ENCODE measurements at places on chromosomes 1 and 21.
A peak's percentile ranks its signal among the peaks of the same experiment; 100 is the strongest.

DNA sequence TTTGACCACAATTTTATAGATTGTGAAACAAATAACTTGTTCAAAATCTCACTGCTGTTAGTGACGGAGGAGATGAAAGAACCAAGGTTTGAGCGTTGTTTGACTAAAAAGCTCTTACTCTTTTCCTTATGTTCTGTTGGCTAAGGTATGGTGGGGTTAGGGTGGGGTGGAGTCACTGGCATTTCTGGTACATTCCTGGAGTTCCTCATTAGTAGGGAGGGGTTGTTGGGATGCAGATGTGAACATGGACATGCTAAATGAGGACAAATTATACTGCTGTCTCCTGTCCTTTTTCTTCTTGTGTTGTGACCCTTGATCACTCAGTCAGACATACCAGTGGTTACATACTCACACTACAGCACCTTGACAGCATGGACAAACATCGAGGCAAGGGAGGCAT, 26.2 kb upstream of the CD1D start:
- DNase-seq: no peak

DNA sequence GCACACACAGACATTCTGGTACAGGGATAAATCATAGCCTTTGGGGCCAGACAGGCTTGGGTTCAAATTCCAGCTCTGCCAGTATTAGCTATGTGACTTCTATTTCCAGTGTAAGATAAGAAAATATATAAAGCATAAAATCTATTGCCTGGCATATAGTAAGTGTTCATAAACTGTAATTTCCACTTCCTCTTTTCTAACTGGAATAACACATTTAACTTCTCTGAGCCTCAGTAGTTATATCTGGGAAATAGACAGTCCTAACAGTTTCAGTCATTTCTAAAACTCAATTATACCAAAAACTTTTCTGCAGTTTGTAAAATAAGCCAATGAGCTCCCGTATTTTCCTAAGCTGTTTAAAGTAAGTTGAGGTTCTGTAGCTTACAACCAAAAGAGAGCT, 351.4 kb downstream of the ZNF326 start:
- no peak for DNase-seq

- peak; percentile 26 for DNase-seq
These were observed 5.3 kb downstream of the HES2 start for GRCh38 chr1:6414443-6414844.

GRCh38 chr1:155499953-155500639, 62.5 kb downstream of the ASH1L start:
- no peak for DNase-seq

DNA sequence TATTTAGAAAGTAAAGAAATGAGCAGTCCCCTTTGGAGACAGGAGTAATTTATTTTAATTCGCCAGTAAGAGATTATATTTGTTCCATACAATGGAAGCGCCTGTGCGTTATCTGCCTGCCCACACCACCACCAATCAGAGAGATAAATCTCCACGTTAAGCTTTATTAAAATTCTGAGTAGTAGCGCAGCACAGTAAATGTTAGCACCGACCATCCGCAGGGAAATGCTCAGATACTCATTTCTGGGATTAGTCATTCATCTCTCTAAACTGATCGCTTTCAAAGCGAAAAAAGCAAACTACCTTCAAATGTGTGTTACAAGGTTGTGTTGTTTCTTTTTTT, 1.2 kb downstream of the ETS2 start:
- DNase-seq: no peak

GRCh38 chr1:89041721-89042120, 19.1 kb upstream of the GBP3 start:
- no peak for DNase-seq

DNA sequence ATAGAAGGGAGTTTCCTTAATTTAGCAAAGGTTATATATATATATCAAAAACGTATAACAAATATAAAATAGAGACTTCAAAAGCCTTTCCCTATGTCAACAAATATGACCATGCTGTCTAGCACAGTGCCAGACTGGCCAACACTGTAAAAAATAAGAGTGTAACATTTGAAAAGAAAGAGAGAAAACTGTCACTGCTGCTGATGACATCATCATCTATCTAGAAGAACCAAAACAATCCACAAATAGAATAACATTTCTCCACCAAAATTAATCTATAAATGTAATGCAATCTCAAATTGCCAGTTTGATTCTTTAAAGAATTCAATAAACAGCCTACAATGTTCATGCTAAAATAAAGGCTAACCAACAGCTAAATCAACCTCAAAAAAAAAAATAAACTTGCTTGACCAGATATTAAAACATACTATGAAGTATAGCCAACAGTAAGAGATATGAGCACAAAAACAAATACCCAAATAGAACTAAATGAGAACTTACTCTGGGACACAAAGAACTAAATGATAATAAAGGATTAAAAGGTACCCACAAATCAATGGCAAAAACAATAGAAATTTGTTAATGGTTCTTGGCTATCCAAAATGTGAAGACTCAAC, 50.2 kb downstream of the ENAH start:
- no peak for DNase-seq
